ENCODE measurements at places on chromosomes 3 and 15. TPM values are rescaled to one million over a fixed set of nuclear protein-coding genes. Genes with fewer than 3 reads are reported as not detected.

DNA sequence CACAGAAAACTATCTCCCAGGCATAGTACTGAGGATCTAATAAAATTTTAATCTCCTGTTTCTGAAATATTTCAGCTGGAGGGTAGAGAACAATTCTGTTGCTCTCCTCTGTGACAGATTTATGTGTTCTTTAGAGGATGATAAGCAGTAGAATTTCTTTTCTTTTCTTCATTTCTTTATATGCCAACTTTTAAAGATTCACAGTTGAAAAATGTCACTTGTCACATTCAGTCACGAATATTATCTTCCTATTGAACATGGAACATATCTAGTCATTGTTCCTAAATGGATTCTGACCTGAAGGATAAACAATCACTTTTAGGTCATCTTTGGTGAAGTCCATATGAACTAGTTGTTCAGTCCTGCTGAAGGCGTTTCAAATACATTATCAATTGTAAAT is 585.5 kb upstream of the DPPA4 start:
- DNase-seq, result no peak

DNA sequence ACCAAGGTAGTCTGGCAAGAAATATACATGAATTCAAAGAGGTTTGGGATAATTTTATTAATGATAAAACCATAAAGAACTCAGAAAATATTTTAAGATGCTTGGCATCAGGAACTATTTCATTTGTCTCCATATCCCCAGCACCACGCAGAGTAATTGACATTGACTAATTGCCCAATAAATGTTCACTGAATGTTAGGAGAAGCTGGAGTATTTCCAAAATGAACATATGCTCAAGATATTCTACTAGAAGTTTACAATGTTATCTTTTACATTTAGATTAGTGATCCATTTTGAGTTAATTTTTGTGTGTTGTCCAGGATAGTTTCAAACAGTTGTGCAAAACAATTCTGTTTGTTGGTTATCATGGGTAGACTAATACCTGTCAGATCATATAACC is 298.8 kb upstream of the CTDSPL start:
- DNase-seq, result no peak

- DNase-seq, result no peak
Measured at GRCh38 chr15:66186049-66186825, 67.3 kb downstream of the MEGF11 start.

- DNase-seq, result no peak
Measured at GRCh38 chr15:32888221-32888761, 170.5 kb downstream of the GREM1 start.

GRCh38 chr3:152277198-152277597 is 8.5 kb downstream of the MBNL1 start:
- no peak for DNase-seq

DNA sequence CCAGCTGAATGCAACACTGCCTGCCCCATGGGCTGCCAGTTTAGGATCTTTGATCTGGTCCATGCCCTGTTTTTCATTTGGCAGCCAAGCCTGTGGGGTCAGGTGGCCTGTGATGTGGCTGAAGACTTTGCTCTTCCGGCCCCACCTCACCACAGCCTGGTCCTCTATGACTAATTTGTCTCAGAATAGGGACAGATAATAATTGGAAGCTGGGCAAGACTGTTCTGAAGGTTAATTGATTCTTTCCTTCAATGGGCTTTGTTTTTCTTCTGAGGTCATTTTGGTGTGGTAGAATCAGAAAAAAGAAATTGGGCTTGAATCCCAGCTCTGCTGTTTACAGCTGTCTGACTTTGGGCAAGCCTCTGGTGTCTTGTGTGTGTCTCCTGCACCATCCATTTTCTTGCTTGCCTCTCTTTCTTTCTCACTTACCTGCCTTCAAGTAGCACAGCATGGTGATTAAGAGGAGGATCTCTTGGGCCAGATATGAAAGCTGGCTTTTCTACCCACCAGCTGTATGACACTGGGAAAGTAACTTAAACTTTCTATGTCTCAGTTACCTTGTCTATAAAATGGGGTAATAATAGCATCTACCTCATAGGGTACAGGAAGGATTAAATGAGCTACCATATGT is 24.2 kb downstream of the ABHD2 start:
- no peak for DNase-seq

DNA sequence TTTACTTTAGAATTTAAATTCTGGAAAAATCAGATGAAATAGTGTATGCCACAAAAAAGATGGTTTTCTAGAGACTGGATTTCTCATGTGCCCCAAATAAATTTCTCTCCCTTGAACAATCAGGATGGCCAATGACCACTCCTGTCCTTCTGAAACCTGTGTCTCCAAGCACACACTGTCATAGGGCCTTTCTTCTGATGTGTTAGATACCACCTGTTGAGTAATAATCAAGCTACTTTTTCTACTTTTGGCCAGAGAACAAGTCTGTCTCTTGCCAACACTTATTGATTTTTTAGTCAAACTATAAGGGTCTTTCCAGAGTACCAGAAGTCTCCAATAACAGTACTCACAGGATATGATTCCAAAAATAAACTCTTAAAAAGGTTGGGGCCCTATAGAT is 16.1 kb upstream of the TFG start:
- DNase-seq, result no peak

- DNase-seq, result no peak
Measured at GRCh38 chr3:20682573-20682972, 496.6 kb upstream of the SGO1 start.

- DNase-seq, result no peak
Measured at GRCh38 chr3:88151358-88151757, 1.6 kb downstream of the C3orf38 start.

The TTC14 gene
- total RNA-seq, result 20.6 TPM

The UPK1B gene
- total RNA-seq, result not detected

The SH3GL3 gene
- not detected for total RNA-seq

The ARGFX gene
- not detected for total RNA-seq

The COLQ gene
- 4.6 TPM for total RNA-seq
